Activated naive CD4-positive, alpha-beta T cell (primary cell): ENCODE measurements at places on chromosomes 2 and 18.

- DNase-seq = no peak
These were observed 32.7 kb upstream of the SERTAD2 start for GRCh38 chr2:64686283-64686956.

DNA sequence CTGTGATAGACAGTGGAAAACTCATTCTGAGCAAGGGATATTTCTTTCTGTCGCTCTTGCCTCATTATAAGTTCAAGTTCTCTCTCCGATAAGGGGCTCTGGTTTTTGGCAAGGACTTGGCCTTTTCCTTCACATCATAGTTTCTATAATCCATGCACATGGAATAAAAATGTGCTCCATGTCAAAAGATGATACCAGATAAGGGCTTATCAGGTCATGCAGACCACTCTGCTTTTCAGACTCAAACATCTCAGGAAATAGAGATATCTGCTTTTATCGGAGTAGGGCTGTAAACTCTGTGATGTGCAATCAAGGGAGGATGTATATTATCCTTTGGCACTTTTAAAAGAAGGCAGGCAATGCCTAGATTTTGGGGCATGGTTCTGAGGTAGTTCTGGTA is 45.0 kb upstream of the DARS1 start:
- DNase-seq = no peak

DNA sequence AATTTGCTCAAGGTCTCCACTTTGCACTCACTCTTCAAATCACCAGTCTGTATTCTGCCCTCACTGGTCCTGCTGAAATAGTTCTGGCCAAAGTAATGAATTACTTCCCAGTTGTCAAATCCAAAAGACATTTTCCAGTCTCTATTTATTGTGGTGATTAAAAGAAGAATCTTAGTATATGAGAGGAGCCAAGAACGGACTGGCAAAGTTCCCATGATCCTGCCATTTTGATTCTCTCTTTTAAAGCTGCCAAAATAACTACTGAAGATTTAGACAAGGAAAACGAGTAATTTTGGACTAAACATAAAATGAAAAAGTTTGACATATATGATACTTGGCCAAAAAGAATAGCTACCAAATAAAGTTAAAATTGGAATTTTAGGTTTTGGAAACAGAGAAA is 12.0 kb downstream of the THSD7B start:
- no peak for DNase-seq

- no peak for DNase-seq
These were observed 20.2 kb downstream of the TWIST2 start for GRCh38 chr2:238868067-238868524.

DNA sequence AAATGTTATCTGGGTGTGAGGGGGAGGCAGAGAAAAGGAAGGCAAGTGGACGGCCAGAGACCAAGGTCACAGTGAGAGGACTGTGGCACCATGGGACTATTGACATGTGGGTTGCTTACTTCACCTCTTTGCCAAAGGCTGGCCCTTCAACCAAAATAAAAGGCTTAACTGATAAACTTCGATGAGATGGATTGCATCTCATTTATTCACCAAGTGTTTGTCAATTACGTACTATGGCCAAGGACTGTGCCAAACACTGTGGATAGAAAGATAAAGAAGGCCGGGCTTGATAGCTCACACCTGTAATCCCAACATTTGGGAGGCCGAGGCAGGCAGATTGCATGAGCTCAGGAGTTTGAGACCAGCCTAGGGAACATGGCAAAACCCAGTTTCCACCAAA is 98.7 kb upstream of the CCBE1 start:
- no peak for DNase-seq

DNA sequence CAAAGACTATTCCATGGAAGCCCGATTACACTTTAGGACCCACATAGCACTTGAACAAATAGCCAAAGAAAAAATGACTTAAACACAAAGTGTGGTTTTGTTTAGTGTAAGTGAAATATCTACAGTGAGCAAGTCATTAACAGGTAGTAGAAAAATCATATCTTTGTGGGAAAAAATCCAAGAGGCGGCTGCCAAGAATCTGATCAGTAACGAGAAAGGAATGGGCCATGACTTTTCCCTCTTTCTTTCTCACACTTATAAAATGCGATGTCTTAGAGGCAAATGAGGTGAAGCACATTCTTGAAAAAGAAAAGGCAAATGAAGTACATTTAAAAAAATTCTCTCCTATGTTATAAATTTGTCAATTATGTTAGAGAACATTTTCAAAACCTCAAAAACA is 12.9 kb upstream of the GEMIN6 start:
- no peak for DNase-seq

- no peak for DNase-seq
These were observed 384.0 kb upstream of the TMEFF2 start for GRCh38 chr2:192578780-192579179.

DNA sequence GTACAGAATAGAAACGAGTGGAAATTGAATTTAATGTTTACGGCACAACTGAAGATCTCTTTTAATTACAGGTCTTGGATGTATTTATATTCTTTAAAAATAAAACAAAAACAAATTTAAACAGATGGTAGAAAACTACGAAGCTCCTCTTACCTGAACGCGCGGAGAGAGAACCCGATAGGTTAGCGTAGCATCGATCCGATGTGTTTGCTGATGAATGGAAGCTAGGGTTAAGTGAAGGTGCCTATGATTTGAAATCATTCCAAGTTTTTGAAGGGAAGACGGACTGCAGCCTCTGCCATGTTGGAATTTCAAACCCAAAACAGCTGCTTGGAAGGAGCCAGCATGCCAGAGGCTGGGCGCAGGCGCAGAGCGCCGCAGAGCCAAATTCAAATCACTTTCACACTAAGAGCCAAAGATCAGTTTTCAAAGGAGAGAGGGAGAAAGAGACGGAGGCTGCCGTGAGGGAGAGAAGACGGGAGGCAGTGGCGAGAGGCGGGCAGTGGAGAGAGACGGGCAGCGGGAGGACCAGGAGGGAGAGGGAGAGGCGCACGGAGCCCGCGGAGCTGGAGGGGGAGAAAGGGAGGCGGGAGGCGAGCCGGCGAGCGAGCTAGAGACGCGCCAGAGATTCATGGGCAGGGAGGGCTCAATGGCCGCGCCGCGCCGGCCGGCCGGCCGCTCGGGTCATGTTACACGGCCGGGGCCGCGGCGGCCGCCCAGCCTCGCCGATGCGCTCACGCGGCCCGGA is at the start of gene FIGN:
FIGN (minus strand) TSS at position 324 of the 748 bp plus-strand sequence. CDS start 1,081 bp downstream, outside the sequence.
- DNase-seq = no peak

GRCh38 chr2:192983173-192983572 is 788.4 kb upstream of the TMEFF2 start:
- DNase-seq = no peak

DNA sequence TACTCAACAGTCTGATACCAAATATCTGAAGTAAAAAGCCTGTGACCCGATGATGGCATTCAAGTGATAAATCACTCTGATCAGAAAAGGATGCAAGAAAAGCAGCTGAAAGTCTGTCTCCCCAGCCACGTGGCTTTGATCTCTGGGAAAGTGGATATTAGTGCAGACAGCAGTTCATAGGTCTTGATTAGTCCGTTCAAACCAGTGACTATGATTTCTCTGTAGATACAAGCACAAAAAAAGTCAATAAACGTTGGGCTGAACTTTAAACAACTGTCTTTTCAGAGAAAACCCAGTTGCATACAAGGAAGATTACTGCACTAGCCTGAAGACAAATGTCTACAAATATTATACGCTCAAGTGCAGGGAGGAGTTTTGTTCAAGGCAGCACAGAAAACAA is 107.7 kb upstream of the CDC42EP3 start:
- no peak for DNase-seq
